ENCODE measurements at places on chromosomes 5 and 9. TPM values are rescaled to one million over a fixed set of nuclear protein-coding genes. Genes with fewer than 3 reads are reported as not detected.
A peak's percentile ranks its signal among the peaks of the same experiment; 100 is the strongest.

RASGRF2 gene
- total RNA-seq, result not detected

SPATA31D4 gene
- total RNA-seq, result not detected

ZNF300 gene
- total RNA-seq, result not detected

IL6ST gene
- total RNA-seq, result 16.6 TPM

DNA sequence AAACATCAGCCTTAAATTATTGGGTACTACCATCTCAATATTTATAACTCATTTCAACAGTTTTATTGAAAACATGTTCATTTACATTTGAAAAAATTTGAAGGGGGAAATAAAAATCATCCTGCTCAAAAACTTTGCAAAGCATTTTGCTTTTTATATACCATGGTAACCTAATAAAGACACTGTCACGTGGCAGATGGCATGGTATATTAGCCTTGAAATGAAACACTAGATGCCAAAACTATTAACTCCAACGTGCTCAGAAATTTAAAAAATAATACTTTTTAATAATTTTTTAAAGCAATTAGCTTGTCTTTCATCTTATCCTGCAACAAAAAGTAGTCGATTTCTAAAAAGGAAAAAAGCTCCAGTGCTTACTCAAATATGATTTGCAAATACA, 88.6 kb upstream of the NFIB start:
- DNase-seq, result peak; percentile 39

- DNase-seq, result no peak
Measured at GRCh38 chr5:171450423-171451331, 31.2 kb downstream of the FGF18 start.

GRCh38 chr5:173472784-173473278, 143.6 kb downstream of the BOD1 start:
- DNase-seq, result peak; percentile 2

DNA sequence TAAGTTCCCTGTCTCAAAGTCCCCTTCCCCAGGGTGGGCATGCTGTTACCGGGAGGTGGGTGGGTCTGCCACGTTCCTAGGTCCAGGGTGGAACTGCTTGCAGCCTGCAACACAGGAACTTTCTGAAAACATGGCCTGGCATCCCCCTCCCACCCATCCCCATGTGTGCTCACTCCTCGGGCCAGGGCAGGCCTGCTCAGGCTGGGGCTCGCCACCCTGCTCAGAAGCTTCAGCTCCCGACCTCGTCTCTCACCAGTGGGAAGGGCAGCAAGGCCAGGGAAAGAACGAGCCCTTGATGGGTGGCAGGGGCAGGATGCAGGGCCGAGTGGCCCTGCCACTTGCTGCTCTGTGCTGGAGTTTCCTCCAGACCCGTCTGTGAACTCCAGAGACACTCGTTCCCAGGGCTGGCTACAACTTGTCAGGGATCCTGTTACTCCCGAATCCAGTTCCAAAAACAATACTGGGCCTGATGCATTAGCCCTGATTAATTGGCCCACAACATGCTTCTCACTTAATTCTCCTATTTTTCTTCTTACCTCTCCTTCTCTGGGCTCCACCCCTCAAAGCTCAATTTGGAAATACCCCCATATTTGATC, 197.3 kb downstream of the SLIT3 start:
- no peak for DNase-seq

DNA sequence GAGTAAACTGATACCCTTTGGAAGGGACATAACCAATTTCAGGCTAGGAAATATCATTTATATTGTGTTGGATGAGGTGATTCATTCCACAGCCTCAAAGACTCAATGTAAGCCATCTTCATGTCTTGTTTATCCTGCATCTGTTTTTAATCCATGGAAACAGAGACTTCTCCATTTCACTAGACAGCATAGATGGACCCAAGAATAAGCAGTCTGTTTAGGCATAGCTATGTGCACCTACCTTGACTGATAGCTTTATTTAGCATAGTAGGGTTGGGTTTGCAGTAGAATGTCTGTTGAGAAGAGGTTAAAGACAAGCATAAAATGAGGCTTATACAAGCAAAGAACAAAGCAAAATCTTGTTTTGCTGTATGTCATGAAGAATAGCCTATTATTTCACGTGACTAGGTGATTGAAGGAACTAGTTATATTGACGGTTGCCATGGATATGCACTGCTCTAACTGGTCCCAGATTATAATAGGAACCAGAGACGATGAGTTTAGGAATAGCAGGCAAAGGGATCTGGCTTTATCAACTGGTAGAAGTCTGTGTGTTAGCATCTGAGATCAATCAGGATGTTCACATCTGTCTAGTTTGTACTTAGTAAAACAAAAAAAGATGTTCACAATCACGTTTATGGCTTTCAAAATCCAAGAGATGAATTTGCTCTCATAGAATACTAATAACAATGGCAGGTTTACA, 154.8 kb upstream of the KLF9 start:
- no peak for DNase-seq

GRCh38 chr9:69498470-69498869, 173.5 kb downstream of the ENTREP1 start:
- no peak for DNase-seq

DNA sequence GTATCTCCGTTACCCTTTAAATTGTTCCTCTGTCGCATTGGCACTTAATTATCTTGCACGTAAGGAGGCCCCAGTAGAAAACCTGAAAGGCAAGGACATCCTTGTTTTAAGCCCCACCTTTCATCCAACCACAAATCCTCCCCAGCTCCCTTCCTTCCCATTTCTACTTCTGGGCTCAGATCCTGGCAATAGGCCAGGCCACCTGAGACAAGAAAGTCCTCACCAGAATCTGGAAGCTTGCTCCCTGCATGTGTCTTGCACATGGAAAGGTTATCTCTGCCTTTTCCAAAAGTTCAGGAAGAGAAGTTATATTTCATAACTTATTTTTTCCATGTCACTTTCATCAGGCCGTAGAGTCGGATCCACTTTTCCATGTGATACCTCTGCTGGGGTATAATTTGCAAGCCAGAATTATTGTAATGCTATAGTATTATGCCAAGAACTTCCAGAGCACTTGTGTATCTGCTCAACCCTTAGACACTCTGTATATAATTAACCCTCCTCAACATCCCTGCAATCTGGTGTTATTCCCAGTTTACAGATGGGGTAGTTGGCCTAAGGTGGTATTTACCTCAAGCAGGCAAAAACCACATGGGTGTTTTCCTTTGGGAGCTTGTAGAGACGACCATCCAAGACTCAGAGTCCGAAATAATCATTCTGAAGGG, 2.6 kb upstream of the SHB start:
- DNase-seq, result no peak

DNA sequence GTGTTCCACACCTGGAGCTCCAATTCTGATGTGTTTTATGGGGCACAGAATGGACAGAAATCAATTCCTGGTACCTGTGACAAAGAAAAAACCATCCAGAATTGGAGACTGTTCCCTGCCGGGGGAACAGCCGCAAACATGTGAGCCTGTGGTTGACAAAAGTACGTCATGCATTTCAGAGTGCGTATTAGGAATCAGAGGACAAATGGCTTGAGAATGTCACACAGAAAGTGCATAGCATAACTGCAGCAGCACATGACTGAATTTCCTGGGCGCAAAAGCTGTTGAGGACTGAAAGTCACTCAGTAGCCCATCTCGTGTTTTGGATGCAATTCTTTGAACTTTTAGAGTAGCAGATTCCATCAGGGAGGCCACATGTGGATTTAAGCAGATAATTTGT, 85.1 kb downstream of the TRIO start:
- peak; percentile 52 for DNase-seq

DNA sequence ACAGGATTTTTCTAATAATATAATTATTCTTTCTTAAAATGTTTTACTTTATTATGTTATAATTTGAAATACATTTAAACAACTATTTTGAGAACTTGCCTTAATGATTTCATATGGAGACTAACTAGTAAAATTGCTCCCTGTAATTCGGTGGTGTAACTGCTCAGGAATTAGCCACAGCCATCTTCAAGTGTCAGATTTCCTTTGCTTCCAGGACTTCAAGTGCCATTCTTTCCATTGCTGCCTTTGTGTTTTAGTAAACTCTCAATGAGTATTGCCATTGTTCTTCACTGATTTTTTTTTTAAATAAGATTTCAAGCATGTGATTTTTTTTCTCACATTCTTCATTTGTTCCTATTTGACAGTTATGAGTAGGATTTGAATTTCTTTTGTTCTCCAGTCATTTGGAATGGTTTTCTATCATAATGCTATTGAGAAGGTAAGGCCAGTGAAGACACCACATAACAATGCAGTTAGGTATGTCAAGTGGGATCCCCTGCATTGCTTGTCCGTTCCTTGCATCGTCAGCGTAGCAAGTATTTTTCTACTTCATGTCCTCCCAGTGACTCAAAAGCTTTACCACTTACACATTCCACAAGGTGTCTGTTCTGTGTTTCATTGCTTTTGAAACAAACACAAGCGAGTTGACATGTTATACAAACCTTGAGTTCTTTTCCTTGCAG, 83.7 kb downstream of the LNPEP start:
- DNase-seq, result no peak

DNA sequence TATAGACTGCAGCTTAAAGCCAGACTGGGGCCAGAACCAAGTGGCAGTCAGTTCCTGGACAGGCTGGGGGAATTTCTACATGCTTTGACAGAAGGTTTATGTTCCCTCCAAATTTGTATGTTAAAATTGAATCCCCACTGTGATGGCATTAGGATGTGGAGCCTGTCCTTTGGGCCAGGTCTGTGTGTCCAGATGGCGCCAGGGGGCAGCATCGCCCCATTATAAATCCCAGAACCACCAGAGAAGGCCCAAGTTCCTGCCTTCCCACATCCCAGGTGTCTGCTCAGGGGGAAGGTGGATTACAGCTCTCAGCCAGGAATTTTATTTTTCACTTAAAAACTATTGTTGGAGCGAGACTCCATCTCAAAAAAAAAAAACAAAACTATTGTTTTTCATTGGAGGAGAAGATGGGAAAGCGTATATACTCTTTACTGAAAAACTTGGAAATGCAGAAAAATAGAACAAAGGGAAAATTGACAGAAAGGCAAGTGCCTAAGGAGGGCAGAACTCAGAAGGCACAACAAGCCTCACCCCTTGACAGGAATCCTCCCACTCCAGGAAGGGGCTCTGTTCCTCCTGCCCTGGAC, 5.0 kb downstream of the IL3 start:
- peak; percentile 89 for DNase-seq

DNA sequence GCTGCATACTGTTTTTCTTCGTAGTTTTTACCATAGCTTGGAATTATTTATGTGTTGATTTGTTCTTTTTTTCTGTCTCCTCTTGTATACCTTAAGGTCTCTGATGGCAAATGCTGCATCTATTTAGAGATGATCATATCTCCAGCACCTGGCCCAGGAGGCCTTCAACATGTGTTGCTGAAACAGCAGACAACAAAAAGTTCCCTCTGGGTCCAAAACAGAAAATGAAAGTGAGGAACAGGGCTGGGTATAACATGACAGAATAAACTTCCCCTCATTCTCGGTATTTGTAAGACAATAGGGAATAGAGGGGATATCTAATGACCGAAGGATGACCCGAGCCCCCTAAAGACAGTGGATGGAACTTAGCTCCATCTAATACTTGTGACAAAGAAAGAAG, 22.7 kb upstream of the PCSK1 start:
- DNase-seq, result no peak

GRCh38 chr5:1949253-1949652, 66.5 kb upstream of the IRX4 start:
- DNase-seq, result no peak

DNA sequence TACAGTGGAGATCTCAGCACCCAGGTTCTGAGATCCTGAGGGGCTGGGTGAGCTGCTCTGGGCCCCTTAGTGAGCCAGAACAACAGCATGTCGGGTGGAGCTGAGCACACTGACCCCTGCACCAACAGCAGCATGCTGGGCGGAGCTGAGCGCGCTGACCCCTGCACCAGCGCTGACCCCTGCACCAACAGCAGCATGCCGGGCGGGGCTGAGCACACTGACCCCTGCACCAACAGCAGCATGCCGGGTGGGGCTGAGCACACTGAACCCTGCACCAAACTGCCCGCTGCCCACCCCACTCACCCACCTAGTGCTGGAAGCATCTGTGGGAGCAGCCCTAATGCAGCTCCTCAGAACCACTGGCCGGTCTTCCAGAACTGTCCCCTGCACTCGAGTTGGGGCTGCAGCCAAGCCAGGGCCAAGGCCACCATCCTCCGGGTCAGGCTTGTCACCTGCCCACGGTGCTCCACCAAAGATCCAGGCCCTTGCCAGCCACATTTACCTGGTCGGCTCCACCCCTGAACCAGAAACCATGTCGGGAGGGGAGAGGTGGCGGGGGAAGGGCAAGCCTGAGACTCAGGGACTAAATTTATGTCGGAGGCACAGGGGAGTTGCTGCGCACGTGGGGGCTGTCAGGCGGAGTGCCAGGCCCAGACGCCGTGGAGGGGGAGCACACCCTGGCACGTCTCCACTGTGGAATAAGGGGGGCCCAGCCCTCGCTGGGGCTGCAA, 80.3 kb downstream of the ADAMTS2 start:
- DNase-seq, result no peak

DNA sequence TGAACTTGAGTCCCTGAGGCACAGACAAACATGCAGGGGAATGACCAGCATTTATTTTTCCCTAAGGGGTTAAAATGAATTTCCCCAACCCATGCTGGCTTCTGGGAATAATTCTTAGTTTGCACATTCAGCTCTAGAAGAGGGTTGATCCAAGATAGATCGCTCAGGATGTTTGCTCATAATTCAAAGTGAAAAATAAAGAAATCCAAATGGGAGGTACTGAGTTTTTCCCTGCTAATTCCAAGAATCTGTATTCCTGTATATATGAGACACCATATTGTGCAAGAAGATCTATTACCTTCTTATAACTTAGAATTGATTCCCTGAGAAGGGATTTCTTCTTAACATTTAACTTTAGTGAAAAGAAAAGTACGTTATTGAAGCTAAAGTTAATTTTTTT, 96.2 kb downstream of the VCAN start:
- no peak for DNase-seq

- DNase-seq, result no peak
Measured at GRCh38 chr5:168097876-168098653, 193.4 kb upstream of the WWC1 start.

GRCh38 chr9:114680259-114681001, 1.6 kb downstream of the TEX48 start:
- no peak for DNase-seq

GRCh38 chr5:154444556-154445421, 1.0 kb upstream of the SAP30L start:
- peak; percentile 19 for DNase-seq

GRCh38 chr9:124146031-124146561, 111.7 kb upstream of the NEK6 start:
- no peak for DNase-seq

DNA sequence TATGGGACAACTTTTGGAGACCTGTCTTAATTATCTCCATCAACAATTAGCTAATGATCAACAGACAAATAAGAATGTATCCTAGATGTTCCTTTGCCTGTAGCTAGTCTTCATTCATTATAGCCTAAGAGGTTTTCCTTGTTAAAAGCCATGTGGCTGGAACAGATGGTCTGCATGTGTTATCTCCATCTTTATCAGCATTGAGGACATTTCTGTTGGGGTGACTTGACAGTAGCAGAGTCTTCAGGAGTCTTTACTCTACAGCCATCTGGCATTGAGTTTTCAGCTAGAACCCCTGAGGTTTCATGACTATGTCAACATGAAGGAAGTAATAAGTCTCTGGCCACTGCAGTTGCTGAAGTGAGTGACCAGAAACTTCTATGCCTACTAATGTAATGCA, 106.6 kb upstream of the TLE4 start:
- peak; percentile 55 for DNase-seq

All from G401 (cell line).